ENCODE measurements at places on chromosomes 16 and 17.

DNA sequence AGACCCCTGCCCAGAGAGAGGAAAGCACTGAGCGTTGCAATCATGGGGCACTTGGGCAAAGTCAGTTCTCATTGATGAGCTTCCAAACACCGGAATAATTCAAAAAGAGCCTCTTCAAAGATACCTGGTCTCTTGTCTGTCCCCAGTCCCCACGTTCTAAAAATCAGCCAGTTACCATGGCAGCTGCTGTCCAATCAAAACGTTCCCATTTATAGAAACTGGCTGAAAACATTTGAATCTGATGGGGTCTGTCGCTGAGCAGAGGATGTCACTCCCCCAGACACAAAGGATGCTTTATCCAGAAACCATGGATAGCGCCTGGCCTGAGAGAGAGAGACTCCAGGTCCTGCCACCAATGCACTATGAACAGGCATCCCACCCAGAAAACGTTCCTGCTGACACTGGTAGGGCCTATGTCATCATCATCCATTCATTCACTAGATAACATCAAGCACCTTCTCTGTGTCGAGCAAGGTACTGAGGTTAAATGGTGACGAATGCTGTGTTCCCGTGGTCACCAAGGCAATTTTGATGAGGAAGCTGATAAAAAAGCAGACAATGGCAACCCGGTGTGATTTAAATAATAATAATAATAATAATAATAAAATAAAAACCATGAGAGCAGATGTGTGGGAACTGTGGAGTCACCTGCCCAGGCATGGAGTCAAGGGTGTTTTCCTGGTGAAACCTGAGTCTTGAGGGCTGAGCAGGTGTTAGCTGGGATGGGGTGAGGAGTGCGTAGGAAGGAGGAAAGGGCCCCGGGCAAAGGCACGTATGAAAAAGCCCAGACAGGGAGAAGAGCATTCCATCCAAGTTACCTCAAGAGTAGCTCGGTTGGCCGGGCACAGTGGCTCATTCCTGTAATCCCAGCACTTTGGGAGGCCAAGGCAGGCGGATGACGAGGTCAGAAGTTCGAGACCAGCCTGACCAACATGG lies 19.0 kb upstream of the CALB2 start:
- no peak for DNase-seq

- DNase-seq = no peak
Measured at GRCh38 chr17:4789701-4789950, 862 bp downstream of the GLTPD2 start.

- no peak for DNase-seq
Measured at GRCh38 chr16:18945233-18945632, 19.0 kb upstream of the SMG1 start.

- no peak for DNase-seq
Measured at GRCh38 chr17:48636177-48637018, 10.2 kb upstream of the HOXB9 start.

GRCh38 chr17:83155128-83156121 lies 76.0 kb downstream of the METRNL start:
- DNase-seq = peak; percentile 94

GRCh38 chr16:53859995-53860540 lies 156.1 kb downstream of the FTO start:
- DNase-seq = no peak

DNA sequence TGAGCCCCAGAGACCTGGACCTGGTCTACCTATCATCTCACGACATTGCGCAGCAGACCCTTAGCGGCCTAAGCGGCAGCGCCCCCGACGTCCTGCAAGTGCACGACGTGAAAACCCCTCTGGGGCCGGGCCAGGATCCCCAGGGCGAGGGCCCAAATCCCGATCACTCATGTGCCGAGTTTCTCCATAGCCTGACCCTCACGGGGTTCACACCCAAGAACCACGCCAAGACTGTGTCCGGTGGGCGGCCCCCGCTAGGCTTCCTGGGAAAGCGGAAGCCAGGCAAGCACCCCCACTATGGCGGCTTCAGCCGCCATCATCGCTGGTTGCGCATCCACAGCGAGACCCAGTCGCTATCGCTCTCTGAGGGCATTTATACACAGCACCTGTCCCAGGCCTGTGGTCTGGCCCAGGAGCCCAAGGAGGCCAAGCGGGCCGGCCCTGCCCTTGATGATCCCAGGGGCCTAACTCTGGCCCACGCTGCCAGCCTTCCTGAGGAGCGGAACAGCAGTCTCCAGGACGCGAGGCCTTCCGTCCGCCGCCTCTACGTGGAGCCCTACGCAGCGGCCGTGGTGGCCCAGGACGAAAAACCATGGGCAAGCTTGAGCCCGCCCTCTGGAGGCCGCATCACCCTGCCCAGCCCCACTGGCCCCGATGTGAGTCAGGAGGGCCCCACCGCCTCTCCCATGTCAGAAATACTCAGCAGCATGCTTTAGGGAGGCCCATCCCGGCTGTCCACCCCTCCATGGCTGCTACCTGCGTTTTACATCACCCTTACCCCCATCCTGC lies 82.8 kb upstream of the NOG start:
- DNase-seq = no peak

GRCh38 chr17:78322327-78322857 lies 37.5 kb downstream of the SOCS3 start:
- no peak for DNase-seq

- DNase-seq = no peak
Measured at GRCh38 chr16:3076577-3076976, 11.1 kb downstream of the IL32 start.

GRCh38 chr16:86834451-86835035 lies 256.2 kb downstream of the FOXL1 start:
- peak; percentile 29 for DNase-seq

- DNase-seq = no peak
Measured at GRCh38 chr16:82470016-82470415, 156.8 kb upstream of the CDH13 start.

GRCh38 chr16:10086620-10087019 lies 95.6 kb downstream of the GRIN2A start:
- no peak for DNase-seq

DNA sequence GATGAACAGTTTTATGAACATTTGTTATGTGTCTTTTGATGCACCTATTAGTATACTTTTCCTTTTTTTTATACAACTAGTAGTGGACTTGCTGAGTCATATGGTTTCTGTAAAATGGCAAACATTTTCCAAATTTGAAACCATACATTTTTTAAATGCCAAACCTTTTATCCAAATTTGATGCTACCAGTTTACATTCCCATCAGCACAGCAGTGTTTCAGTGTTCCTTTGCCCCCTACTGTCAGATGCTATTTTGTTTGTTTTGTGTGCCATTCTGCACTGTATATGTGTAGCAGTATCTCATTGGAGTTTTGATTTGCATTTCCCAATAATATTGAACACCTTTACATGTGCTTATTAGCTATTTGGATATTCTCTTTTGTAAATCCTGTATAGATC lies 219.4 kb downstream of the TANC2 start:
- DNase-seq = no peak
